ENCODE measurements at places on chromosomes 12 and 14. TPM values are rescaled to one million over a fixed set of nuclear protein-coding genes. Genes with fewer than 3 reads are reported as not detected.
A peak's percentile ranks its signal among the peaks of the same experiment; 100 is the strongest.

- no peak for DNase-seq
These were observed 45.0 kb upstream of the AMN1 start for GRCh38 chr12:31773867-31774266.

GRCh38 chr14:59305231-59305630 is 116.8 kb downstream of the DAAM1 start:
- DNase-seq: no peak

The CDKN3 gene
- total RNA-seq: 6.3 TPM

The RAPGEF3 gene
- 8.5 TPM for total RNA-seq

DNA sequence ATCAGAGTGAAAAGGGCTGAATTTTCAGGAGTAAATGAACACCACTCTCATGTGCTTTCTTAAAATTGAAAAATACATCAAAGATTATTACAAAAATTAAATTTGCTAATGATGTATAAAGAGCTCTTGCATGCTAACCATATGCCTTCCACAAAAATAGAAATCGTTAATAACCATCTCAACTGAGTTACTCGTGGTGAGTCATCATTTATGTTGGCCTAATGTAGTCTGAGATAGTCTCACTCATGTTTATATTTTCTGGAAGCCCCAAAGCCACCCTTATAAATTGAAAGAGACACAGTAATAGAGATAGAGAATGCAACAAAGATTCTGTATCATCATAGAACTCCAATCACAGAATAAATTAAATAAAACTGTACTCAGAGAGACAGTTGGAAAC is 131.2 kb downstream of the KCNH5 start:
- DNase-seq: no peak

- no peak for DNase-seq
These were observed 20.2 kb upstream of the P2RX4 start for GRCh38 chr12:121189619-121190155.

DNA sequence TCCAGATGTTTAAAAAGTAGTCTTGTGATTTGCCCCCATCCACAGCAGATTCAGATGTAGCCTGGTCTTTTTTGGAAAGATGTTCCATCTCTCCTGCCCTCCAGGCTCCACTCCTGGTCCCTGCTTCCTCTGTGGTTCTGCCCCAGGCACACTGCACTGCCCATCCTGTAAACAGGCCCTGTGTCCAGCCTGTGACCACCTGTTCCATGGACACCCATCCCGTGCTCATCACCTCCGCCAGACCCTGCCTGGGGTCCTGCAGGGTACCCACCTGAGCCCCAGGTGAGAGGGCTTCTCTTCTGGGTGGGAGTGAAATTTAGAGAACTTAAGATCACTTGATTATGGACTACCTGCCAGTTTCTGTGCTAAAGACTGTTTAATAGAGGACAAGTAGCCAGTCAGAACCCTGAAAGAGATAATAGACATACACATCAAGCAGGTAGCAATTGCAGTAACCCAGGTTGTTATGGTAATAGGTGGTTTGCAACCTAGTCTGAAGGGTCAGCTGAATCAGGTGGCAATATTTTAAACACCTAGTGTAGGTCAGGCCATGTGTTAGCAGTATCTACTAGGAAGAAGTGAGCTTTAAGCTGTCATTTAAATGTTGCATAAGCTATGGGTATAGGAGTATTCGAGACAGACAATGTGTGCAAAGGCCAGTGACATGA is 2.1 kb downstream of the RNF31 start:
- no peak for DNase-seq

- DNase-seq: no peak
These were observed 107.9 kb upstream of the BCL2L14 start for GRCh38 chr12:11962860-11963259.

DNA sequence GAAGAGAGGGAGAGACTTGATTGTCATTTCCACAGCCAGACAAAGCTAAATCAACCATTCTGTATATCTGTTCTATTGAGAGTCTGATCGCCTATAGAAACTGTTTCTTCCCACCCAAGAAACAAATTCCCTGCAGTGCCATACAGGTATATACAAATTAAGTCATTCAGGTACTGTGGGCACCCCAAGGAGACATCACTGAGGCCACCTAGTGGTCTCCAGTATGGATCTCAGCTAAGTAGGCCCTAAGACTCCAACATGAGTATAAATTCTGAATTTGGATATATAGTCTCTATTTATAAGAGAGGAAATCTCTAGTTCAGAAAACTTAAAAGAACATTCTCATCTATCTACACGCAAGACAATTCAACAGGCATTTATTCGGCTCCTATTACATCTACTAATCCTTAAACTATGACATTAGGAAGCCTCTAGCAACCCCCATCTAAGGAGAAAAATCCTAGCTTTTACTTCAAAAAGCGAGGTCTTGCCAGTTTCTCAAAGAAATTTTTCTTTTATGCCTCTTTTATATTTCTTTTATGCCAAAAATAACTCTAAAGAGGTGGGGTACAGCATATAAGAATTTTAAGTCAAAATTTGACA is 62.6 kb downstream of the DCAF5 start:
- DNase-seq: peak; percentile 32

The CISTR gene
- total RNA-seq: not detected

DNA sequence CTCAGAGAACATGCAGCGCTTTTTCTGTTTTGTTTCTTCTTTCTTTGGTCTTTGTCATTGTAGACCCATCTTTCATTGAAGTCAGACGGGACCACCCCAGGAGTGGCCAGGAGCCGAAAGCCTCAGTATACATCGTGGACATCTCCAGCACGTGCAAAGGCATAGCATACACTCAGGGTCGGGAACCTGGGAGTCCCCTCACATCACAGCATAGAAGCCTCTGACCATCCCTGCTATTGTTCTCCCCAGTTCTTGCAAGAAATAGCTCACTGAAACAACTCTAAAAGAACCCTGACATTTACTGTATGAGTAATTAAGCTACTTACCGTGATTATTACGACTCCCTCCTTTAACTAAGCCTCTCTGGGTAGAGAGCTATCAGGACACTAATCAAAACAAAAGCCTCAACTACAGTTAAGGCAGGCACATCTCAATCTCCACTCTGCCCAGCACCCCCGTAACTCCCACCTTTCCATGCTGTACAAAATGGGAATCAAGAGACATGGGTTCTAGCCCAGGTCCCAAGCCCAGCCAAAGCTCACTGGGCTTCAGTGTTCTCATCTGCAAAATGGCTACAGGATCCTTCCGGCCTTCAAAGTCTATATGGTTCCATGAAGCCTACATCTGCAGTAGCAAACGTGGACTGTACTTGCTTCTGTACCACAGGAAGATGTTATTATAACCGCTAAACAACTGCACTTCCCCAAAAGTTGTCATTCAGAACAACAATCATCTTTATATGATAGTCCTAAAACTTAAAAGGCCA is 6.7 kb downstream of the CCDC88C start:
- DNase-seq: no peak

The ETFBKMT gene
- 5.2 TPM for total RNA-seq

DNA sequence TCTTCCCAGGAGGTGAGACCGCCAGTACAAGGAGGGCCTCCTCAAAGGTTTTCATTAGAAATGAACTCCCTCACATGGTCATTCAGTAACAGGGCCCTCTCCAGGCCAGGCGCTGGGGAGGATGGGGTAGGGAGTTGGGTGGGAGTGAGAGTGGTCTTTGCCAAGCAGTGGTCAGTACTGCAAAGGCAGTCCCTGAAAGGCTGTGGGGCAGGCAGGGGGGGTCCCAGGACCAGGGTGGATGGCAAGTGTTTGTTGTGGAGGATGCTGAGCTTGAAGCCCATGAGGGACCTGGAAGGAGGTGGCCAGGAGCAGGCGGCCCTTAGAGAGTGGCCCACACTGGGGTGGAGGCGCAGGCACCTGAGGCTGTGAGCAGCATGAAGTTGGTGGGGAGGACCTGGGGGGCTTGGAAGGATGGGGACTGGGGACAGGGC is 26.1 kb downstream of the CEP170B start:
- no peak for DNase-seq

DNA sequence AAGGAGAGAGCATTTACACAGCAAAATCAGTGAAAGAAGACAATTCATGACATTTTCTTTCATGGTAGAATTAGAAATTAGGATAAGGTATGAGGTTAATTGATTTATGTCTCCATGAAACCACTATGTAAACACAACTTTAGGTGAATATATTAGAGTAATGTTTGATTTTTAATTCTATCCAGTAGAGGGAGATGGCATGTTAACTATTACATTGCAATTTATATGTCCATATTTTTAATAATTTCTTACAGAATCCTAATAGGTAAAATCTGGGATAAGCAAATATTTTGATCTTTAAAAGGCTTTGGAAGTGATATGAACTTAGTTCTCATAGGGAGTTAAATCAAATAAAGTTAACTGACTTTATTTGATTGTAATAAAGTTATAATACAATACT is 373.4 kb upstream of the PDE3A start:
- no peak for DNase-seq

GRCh38 chr14:47189911-47190484 is 485.4 kb downstream of the MDGA2 start:
- DNase-seq: no peak

- no peak for DNase-seq
These were observed 380.5 kb downstream of the VRK1 start for GRCh38 chr14:97177635-97178034.

DNA sequence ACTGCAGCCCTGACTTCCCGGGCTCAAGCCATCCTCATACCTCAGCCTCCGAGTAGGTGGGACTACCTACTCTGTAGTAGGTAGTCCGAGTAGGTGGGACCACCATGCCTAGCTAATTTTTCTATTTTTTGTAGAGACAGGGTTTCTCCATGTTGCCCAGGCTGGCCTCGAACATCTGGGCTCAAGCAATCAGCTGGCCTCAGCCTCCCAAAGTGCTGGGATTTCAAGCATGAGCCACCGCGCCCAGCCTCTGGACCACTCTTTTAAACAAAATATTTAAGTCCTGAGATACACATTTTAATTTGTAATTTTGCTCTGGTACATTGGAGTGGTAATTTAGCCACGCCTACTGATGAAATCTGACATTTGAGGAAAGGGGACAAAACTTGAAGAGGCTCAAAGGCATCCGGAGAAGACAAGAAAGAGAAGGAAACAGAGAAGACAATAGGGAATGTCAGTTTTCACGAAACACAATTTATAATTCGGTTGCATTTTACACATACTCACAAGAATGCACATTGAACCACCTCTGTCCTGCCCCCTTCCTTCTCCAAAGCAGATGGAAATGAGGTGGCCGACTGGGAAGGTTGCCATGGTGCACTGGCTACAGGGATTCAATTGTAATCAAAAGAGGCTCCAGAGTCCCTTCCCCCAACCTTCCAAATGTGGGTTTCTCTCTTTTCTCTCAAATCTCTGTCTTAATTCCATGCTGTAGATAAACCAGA is 9.7 kb upstream of the TUBA1A start:
- no peak for DNase-seq

DNA sequence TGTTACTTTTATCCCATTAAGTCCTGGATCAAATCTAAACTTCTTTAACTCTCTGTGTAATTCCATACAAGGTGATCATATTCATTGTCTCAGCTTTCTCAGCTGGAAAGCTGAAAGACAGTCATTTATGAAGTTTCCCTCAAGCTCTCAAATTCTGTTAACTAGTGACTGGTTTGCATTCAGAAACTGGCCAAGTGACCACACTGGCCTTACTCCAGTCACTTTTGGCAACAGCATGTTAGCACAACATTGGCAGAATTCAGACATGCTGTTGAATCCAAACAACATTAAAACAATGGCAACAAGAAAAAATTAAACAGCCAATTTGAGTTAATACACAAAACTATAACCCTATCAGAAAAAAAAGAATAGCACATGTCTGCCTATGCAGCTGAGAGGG is 343.3 kb downstream of the MDGA2 start:
- no peak for DNase-seq

- DNase-seq: no peak
These were observed 121.9 kb upstream of the SLC35F4 start for GRCh38 chr14:57987596-57988300.

The SERPINA10 gene
- 0.18 TPM for total RNA-seq

DNA sequence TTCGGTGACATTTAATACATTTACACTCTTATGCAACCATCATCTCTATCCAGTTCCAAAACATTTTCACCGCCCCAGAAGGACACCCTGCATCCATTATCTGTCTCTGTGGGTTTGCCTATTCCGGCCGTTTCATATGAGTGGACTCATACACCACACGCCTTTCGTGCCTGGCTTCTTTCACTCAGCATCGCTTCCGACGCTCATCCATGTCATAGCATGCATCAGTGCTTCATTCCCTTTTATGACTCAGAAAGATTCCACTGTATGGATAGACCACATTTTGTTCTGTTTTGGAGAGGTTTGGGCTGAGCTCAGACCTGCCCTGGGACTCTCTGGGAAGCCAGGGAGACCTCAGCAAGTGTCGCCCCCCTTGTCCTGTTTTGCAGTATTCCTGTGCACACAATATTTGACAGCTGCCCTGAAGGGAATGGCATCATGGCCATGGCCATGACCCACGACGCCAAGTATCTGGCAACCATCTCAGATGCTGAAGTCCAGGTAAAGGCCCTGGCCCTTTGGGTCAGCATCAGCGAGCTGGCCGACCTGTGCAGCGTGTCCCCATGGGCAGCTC is 23.8 kb downstream of the CFAP251 start:
- DNase-seq: no peak

GRCh38 chr14:76727384-76727783 is 33.9 kb upstream of the VASH1 start:
- DNase-seq: no peak

DNA sequence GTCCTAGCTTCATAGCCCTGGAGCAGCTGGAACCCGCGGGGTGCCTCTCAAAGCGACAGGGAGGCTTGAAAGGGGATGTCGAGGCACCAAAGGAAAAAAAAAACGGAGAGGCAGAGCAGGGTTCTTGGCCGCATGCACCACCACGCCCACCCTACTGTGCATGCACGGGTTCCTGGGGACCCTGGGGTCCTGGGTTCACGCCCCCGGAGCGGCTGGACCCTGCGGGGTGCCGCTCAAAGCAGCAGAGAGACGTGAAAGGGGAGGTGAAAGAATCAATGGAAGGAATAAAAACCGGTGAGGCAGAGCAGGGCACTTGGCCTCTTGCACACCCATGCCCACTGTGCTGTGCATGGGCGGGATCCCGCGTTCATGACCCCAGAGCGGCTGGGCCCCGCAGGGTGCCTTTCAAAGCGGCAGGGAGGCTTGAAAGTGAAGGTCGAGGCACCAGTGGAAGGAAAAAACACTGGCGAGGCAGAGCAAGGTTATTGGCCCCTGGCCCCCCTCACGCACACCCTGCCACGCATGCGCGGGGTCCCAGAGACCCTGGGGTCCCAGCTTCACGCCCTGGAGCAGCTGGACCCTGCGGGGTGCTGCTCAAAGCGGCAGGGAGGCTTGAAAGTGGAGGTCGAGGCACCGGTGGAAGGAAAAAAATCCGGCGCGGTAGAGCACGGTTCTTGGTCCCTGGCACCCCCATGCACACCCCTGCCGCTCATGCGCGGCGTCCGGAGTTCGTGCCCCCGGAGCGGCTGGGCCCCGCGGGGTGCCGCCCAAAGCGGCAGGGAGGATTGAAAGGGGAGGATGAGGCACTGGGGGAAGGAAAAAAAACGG is 318.5 kb downstream of the ALG10 start:
- no peak for DNase-seq

DNA sequence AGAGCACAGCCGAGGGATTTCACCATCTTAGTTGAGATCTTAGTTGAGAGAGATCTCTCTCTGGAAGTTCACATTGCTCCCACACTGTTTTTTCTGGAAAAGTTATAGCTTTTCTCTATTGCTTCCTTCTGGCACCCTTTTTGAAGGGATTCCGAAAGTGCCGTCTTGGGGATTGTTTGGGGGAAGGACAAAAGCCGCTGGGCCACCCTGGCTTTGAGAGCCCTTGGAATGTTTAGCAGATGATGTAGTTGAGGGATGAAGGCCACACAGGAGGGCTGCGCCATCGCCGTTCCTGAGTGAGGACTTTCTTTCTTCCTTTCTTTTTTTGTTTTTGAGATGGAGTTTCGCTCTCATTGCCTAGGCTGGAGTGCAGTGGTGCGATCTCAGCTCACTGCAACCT is 17.7 kb downstream of the PLEKHG3 start:
- no peak for DNase-seq

All from left colon (tissue), 2 donors.